T-helper 17 cell (primary cell): ENCODE measurements at places on chromosomes 5 and 9.

DNA sequence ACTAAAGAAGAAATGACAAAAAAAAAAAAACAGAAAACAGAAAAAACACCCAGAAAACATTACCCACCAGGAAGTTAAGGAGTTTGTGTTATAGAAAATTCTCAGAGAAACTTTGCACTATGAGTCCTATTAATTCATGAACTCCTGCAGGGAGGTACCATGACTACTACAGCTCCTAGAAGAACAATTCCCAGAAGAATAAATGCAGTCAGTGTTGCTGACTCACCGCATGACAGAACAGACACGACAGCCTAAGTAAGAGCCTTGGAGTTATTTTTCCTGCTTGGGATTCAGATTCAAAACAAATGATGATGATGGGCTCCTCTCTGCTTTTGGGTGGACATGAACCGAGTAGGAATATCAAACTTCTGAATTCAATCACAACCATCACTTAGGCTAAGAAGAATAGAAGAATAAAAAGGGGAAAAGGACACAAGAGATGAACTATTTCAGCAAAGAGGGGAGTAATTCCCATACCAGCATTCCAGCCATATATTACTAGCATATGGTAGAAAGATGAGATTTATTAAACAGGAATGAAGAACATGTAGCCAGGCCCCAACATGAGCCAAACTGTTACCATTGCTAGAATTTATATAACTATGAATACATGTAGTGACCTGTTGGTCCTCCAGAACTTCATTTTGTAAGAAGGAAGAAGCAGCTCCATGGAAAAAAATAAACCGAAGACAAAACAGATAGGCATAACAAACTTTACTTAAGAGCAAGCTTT lies 209.6 kb upstream of the PDE4D start:
- no peak for DNase-seq

- DNase-seq = no peak
Observed at GRCh38 chr9:34771007-34771406, 61.1 kb upstream of the CCL21 start.

DNA sequence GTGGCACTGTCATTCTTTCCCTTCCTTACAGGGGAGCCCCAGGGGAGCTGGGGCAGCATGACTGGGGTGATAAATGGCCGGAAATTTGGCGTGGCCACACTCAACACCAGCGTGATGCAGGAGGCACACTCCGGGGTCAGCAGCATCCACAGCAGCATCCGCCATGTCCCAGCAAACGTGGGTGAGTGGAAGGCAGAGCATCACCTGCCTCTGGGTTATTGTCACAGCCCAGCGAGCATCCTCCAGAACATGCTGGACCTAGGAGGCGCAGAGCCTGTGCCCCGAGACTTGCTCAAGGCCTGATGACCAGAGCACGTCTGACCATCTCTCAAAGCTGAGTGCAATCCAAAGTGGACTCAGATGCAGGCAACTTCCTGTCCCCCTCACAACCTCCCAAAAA lies 22.2 kb upstream of the ASS1 start:
- DNase-seq = no peak

DNA sequence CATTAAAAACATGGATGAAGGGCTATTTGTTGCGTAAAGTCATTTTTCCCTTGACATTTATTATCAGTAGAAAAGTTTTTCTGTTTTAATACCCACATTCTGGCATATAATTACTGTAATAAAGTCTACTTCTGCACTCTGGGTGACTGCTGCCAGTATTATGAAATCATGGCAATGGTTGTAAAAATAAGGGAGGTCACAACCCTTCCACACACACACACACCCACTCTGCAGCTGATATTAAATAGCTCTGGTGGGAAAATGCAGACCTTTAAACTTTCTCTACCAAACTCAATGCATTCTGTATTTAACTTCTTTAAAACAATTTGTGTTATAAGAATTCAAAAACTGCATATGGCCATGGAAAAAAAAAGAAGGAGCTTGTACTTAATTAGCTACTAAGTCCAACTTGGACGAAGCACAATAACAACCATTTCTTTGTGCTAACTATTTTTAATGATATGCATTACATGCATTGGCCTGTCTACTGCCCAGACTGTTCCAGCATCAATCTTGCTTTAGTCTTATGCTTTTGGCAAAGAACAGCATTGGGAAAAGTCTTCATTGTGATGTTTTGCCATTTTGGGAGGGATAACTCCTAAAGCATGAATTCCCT lies 137.6 kb upstream of the MAP3K1 start:
- DNase-seq = no peak

DNA sequence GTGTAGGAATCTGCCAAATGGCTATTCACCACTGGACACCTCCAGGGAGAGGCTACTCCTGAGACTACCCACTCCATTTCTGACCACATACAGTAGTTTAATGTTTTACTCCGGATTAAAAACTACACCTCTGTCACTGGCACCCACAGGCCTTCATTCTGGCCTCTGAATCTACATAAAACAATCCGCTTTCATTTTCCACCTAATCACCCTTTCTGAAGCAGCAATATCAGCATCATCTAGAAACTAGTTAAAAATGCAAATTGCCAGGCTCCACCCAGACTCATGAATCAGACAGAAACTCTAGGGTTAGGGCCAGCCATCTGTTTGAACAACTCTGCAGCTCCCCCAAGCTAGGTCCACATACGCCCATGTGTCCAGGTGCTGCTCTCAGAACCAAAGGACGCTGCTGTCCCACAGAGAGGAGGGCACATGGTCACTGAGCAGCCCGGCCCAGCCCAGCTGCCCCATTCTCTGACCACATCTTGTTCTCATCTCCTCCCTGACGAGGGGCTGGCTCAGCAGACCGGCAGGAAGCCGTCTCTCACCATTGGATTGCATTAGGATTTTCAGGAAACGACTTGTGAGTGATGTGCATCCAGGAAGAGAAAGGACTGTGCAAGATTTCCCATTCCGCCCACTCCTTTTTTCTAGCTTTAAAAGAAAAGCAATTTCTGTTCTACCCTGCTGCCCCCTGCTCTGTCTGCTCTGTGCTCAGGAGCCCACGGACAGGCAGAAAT lies 34.7 kb downstream of the ADAM19 start:
- DNase-seq = no peak

DNA sequence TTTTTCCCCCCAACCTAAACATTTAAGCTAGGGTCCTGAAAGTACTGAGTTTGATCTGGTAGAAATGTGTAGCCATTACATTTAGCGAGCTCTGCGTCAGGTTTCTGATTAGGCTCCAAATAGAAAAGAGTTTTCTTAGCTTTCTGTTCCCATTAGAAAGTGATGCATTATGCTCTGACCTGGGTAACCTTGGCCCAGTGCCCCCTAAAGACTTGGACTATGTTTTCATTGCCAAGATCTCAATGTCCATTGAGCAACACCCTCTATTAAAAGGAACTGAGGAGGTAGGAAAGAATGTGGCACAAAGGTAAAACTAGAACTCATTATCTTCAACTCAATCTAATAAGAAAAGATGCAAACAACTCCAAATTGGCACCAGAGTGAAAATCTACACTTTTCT lies 358.9 kb upstream of the PCSK5 start:
- DNase-seq = no peak

DNA sequence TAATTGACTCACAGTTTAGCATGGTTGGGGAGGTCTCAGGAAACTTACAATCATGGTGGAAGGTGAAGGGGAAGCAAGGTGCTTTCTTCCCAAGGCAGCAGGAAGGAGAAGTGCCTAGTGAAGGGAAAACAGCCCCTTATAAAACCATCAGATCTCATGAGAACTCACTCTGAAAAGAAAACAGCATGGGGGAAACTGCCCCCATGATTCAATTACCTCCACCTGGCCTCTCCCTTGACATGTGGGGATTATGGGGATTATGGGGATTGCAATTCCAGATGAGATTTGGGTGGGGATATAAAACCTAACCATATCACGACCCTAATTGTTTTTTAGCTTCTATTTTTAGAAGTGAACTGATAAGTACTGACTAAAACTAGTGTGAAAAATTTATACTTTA lies 1377.5 kb upstream of the DMAC1 start:
- no peak for DNase-seq

DNA sequence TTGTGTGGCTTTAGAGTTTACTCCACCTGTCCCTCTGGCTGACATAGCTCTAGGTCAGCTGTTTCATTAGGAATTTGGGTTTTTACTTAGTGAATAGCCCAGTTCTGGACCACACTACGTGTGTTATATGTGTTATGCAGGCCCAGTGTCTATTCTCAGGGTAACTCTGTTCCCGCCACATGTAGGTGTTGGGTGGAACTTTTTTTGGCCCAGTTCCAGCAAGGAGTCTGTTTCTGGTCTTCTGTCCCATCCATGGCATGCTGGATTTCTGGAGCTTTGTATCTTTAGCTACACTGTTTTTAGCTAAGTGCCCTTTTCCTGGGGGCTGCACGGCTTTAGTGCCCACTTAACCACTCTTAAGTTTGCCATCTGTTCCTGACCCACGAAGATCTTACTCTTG lies 15.5 kb downstream of the RMI1 start:
- no peak for DNase-seq

GRCh38 chr5:141760193-141760592 lies 78.2 kb upstream of the ARAP3 start:
- DNase-seq = no peak

GRCh38 chr9:33349743-33350142 lies 52.6 kb downstream of the AQP7 start:
- DNase-seq = no peak

DNA sequence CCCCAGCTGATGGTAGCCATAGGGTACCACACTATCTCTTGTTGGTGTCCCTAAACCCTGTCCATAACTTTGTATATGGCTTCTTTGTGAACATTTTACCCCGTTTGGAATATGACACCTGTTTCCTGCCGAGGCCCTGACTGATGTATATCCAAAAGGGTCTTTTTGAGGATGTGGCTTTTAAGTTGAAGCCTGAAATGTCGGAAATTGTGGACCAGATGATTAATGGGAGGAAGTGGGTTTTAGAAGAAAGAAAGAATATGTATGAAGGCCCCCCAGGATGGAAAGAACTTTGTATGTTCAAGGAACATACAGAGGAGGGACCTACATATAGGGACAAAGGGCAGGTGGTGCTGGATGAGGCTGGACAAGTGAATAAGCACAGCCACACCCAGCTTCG lies 16.7 kb upstream of the TNFSF8 start:
- DNase-seq = no peak

DNA sequence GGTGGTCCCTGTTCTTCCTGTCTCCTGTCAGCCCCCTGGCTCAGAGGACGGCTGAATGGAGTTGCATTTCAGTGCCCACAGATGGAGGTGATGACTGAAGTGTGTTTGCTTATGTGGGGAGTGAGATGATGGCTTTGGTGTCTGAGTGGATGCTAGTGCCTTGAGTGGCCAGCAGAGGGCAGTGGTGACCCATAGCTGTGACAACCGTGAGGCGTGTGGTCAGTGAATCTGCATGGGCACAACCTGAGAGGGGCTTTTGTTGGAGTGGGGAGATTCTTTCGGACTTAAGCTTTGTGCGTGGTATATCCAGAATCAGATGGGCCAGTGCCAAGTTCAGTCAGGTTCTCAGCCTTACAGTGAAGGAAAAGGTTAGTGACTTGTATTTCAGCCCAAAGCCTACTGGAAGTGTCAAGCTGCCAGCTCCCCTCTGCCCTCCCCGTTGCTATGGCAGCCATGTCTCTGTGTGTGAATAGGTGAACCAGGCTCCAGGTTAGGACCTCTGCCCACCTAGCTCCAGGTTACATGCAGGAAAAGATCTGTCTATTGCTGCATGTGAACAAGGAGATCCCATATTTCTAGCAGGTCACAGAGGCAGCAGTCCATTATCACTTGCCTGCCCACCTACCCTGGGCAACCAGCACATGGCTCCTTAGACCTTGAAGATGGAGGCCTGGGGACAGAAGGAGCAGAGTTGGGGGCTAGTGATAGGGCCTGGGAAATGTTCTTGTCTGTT lies 14.7 kb upstream of the CXXC5 start:
- peak; percentile 51 for DNase-seq

GRCh38 chr9:135056541-135056940 lies 30.9 kb upstream of the OLFM1 start:
- no peak for DNase-seq

DNA sequence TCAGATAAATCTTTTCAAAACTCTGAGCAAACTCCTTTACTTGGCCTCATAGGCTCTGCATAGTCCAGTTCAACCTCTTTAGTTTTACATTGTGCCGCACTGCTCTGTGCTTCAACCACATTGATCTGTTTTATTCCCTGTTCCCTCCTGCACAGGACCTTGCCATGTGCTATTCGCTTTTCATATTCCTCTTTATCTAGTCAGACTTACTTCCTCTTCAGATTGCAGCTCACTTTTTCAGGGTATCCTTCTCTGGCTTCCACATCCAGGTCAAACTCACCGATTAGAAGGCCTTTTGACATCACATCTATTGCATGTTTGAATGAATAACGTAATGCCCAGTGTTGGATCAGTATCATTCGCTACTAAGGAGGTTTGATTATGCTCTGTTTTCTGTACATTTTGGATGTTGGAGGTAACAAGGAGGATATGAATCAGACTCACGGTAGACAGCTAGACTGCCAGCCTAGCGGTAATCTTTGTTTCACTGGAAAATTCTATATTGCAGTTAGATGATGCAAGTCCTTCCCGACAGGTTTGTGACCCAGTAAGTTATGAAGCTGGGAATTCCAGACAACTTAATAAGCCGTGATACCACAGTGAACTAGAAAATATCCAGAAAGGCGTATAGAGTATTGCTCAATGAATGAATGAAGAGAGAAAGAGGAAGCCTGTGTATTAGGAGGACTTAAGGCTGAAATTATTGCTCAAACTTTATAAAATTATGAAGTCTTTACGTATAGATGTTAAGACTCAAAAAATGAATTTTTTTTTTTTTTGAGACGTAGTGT lies 65.7 kb downstream of the IQGAP2 start:
- no peak for DNase-seq

DNA sequence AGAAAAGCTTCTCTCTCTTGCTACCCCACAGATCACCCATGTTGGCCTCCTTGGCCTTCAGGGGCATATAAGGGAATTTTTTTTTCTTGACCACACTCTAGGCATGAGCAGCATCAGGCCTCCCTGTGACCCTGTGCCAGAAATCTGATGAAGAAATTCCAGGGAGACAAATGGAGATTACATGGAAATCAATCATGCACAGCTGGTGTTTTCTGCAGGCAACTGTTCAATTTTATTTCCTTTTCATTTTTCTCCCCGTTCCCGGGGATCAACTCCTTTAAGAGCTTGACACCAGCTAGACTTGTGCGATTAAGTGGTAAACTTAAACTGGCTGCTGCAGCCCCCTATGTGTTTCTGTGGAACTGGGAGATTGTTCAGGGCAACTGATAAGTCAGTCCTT lies 59.3 kb downstream of the GALNT10 start:
- DNase-seq = no peak

- DNase-seq = no peak
Observed at GRCh38 chr5:78483809-78484521, 123.5 kb downstream of the SCAMP1 start.

GRCh38 chr5:50791813-50792212 lies 125.4 kb downstream of the PARP8 start:
- DNase-seq = no peak

DNA sequence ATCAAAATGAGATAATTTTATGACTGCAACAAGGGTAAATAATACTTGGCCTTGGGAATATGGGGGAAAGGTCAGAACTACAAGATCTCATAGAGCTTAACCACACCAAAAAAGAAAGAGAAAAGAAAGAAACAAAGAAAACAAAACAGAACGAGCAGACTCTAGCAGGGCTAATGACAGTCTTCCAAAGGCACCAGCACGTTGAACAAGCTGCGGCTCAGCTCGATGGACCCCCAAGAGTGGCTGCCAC lies 689 bp downstream of the AK3 start:
- no peak for DNase-seq
